NCI-H1694 (cell line): ENCODE measurements at places on chromosomes 4 and X.

DNA sequence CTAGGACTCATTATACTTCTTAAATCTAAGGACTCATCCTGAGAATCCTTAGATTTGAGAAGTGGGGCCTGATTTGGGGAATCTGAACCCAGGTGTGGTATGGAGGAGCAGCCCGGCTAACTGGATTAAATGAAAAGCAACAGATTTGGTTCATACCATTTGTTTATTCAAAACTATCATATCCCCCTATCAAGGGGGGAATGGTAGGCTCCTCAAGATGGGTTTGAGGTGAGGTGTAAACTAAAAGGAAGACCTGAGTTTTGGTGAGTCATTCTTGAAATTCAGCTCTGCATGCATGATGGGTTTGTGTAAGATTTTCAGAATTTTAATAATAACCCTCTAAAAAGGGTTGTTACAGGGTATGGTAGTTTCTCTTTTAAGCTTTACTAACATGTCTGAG, 53.4 kb downstream of the CASP6 start:
- DNase-seq, result no peak

DNA sequence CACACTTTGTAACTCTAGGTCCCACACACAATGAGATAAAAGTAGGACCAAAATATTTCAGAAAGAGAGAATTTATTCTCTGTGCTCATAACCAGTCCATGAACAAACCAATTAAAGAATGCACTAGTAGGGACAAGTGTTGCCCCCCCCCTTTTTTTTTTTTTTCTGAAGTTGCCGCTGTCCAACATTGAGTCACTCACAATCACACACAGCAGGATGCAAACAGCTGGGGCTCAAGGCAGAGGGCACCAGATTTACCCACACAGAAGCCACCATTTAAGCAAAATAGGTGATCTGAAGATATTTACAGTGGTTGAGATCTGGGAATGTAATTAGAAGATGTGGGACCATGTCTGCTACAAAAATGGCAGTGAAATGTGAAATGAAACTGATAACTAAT, 850.9 kb upstream of the SLIT2 start:
- no peak for DNase-seq

GRCh38 chrX:9312922-9313867, 151.7 kb upstream of the TBL1X start:
- DNase-seq, result no peak

- DNase-seq, result no peak
These were observed 99.5 kb downstream of the NLGN4X start for GRCh38 chrX:6129195-6129594.

DNA sequence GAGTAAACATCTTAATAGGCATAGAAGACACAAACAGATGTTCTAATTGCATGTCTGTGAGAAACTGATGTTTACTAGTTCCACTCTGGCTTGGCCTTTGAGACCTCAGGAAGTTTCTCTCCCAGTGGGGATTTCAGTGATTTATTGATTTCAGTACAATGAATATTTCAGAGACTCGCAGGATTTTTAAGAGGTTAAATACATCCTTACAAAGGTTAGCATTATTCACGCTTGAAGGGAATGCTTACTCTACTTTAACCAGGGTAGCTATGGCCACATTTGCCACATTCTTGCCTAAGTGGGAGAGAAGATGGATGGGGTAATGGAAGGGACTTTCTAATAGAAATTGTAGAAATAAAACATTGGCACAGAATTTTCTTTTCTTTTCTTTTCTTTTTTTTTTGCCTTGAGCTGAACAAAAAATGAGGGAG, 480.1 kb downstream of the SPRY1 start:
- no peak for DNase-seq

DNA sequence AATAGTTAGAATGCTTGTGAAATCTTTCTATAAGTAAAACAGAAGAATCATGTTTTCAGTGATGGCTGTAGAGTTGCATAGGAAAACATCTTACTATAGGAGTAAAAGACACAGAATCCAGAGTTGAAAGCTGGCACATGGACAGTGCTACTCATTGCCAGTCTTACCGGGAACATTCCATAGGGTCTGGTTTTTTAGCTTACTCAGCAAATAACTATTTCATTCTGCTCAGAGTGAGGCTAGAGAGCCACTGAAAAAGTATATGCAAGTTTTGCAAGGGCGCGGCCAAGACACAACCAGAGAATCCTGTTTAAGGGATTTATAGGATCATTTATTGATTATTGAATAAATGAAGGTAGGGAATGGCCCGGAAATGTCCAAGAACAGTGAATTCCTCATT, 60.3 kb downstream of the MTHFD2L start:
- DNase-seq, result no peak

GRCh38 chrX:23292354-23292987, 42.2 kb upstream of the PTCHD1 start:
- no peak for DNase-seq

DNA sequence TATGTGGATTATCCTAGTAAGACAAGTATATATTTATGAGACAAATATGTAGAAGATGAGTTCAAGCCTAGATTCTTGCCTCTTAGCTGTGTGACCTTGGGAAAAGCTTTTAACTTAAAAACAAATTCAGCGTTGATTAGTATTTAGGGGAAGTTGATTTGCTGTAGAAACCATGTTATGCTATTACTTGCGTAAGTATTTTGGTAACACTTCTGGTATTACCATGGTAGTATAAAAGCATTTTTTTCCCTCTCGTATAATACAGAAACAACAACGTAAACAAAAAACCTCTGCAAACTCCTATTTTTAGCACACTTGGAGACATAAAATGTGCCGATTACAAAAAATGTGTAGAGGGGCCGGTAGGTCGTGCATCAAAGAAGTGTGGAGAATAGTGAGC, 33.2 kb downstream of the STAG2 start:
- no peak for DNase-seq

DNA sequence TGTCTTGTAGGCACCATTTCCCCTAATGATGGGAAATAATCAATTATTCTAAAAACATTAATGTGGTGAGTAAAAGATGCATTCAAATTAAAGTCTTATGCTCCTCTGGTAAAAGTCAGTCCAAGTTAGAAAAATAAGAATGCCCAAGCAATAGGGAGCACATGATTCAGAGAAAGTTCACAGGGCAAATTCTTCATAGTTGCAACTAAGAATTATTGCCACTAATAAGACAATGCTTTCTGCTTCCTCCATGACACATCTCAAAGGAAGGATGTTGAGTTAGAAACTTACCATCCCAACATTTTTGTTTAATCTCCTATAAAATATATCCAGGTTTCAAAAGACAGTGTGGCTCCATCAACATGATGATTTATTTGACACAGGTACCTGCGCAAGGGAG, 26.3 kb downstream of the PHOX2B start:
- DNase-seq, result no peak

DNA sequence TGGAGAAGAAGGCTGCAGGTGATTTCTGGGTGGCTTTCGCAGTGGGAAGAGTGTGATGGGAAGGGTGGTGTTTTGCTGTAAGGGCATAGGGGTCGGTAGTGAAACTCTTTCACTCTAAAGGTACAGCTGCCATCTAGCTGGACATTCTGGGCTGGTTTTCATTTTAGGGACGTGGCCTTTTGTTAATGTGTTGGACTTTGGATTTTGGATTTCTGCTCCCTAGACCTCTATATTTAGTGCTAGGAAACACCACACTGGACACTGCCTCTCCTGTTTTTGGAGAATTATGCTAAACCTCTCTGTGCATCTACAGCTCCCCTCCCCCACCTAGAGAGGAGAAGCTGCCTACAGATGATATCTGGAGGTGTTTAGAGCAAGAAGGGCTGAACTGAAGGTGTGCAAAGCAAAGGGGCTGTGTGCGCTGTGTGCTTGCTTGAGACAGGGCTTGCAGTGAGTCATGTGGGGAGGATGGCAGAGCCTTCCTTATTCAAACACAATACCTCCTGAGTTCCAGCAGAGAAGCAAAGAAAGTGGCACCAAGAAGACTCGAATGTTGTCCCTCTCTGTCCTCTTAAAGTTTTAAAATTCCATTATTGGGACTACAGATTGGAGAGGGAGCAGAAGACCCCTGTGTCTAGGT, 47.9 kb downstream of the STARD8 start:
- no peak for DNase-seq

GRCh38 chrX:37075892-37076595, 67.9 kb downstream of the FAM47C start:
- DNase-seq, result no peak

DNA sequence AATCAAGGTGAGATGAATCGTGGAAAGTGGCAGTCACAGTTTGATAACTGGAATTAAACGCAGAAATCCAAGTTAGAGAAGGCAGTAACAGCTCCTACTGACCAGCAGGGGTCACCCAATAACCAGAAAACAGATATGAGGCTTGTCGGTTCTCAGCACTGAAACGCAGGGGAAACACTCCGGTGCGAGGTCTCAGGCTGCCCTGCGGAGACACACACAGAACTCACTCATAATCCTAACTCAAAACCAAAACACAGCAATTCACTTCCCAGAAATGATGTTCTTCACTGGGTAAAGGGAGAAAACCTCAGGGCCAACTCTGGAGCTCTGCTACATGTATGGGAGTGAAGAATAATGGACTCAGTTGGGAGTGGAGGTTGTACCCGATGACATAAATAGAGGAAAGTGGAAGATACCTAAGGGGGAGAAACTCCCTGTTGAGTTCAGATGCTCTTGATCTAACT, 384.4 kb downstream of the RAPGEF2 start:
- DNase-seq, result peak; percentile 43

DNA sequence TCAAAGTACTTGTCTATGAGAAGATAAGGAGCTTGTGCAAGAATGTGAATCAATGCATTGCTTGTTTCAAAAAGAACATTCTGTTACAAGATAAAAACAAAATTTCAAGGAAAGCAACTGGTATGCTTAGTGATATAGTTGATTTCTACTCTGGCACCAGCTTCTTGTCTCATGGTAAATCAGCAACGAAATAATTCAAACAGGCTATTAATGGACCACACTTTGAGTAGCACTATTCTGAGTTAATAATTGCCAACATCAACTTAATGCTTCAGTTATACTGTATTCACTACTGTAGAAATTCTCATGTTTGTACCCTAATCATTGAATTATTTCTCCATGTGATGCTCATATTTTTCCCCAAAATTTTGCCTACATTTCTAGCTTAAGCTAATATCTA, 252.6 kb downstream of the NDST4 start:
- DNase-seq, result no peak

DNA sequence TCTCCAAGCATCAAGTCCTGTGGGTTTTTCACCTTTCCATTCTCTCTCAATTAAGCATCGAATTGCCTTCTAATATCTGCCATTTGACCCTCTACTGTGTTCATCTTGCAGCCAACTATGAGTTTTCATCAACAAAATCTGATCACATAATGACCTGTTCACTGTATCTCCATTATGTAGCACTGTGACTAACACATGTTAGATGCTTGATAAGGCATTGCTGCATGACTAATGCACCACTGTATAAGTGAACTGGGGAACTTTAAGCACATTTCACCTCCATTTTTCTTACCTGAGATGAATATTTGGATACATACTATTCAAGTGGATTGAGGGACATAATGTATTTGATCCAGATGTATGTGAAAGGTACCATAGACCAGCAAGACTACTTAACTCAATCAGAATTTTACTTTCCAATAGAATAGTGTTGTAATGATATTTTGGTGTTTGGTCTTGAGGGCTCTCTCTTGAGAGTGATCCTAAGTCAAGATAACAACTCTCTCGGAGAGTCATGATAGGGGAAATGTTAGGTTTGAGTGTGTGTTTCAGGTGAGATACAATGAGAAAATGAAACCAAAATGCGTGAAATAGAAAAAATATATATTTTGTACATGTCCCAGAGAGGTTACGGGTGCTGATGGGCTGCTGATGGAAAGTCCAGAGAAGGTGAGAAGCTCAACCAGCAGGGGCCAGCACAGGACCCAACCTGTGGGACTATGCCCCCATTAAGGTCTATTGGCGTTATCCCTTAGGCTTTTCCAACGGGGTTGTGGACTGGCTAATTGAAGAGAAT, 60.2 kb upstream of the HS3ST1 start:
- DNase-seq, result no peak

- no peak for DNase-seq
These were observed 8.4 kb upstream of the BST1 start for GRCh38 chr4:15694431-15694830.

DNA sequence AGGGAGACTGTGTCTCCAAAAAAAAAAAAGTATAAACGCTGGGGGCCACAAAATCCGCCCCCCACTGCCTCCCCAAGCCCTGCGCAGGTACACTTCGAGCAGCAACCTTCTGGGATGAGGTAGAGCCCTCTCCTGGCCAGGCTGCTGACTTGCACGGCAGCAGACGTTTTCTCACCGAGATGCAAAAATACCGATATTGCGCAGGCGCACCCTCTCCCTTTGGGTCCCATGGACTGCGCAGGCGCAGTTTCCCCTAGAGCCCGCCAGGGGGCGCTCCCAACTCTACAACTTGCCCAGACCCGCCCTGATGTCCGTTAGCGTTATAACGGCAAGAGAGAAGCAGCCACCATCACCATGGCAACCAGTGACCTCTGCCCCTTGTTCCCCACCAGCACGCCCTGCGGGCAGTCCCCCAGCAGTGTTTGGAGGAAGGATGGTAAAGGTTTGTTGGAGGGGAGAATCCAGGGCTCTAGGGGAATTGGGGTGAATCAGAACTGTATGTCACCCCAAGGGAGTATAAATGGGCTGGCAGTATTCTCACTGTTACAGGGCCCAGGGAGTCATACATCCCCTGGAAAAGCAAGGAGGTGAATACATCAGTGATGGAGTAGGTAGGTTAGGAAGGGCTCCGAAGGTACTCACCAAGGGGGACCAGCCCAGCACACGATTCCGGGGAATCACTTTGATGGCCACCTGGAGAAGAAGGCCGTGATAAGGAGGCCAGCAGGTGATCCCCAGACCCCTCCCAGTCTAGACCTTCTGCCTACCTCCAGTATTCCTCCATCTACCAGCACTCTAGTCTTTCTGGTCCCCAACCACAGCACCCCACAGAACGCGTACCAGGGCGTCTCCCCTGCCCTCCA, 1.5 kb downstream of the PIM2 start:
- DNase-seq, result peak; percentile 90

GRCh38 chr4:167218022-167218608, 16.2 kb downstream of the SPOCK3 start:
- no peak for DNase-seq

DNA sequence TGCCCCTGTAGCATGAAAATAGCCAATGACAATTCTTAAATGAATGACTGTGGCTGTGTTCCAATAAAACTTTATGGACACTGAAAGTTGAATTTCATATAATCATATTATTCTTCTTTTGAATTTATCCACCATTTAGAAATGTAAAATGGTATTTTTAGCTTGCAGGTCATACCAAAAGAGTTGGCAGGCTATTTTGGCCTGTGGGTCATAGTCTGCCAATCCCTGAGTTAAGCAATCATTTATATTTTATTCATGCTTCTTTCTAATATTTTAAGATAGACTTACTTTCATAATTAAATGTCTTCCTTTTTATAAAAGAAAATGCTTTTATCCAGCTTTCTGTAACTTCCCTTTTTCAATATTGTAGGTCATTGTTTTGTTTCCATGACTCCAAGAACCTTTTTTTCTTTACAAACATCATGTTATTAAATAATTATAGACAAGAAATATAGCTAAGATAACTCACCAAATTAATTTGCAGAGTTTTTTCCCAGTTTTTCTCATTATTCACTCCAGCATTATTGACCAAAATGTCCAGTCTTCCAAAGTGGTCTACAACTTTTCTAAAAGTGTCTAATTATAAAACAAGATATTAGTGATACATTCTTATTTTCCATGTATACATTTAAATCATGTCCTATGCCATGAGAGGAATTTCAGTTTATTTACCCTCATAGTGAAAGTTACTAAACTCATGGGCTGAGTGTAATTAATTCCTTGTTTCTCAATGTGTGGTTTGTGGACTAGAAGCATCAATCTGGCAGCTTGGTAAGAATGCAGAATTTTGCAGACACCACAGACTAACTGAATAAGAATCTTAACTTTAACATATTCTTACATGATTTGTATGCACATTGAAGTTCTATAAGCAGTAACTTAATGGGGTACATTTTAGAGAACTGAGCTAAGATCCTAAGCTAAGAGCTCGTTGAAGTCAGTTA, 4.5 kb downstream of the HPGD start:
- DNase-seq, result no peak
